ENCODE measurements at places on chromosomes 3 and 15.

DNA sequence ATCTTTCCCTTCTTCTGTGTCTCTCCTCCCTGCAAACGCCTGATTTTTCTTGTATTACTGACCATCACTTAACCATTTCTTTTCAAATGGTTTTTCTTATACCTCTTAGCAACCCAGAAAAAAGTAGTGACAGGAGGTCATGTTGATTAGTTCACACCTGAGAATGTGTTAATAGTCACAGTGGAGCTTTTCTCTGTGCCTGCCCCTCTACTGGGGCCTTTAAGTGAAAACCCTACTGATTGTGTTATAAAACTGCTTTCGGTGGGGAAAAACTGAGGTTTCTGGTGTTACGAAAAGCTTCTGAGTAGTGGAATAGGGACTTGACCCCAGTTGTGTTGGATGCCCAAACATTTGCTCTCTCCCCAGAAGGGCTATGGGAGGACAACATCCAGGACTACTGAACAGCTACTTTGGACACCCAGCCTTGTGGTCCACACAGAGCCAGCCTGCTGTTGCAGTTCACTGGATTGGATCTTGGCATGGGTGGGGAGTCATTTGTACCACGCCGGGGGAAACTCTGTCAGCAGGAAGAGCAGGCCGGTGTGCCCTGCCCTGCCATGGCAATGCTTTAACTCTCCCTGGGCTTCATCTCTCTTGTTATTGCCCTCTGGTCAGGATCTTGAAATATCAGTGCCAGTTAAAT, 10.3 kb downstream of the GPR87 start:
- no peak for DNase-seq

- DNase-seq: no peak
Observed at GRCh38 chr3:172090035-172090434, 50.7 kb downstream of the FNDC3B start.

GRCh38 chr15:39453620-39454019, 127.3 kb upstream of the THBS1 start:
- no peak for DNase-seq

DNA sequence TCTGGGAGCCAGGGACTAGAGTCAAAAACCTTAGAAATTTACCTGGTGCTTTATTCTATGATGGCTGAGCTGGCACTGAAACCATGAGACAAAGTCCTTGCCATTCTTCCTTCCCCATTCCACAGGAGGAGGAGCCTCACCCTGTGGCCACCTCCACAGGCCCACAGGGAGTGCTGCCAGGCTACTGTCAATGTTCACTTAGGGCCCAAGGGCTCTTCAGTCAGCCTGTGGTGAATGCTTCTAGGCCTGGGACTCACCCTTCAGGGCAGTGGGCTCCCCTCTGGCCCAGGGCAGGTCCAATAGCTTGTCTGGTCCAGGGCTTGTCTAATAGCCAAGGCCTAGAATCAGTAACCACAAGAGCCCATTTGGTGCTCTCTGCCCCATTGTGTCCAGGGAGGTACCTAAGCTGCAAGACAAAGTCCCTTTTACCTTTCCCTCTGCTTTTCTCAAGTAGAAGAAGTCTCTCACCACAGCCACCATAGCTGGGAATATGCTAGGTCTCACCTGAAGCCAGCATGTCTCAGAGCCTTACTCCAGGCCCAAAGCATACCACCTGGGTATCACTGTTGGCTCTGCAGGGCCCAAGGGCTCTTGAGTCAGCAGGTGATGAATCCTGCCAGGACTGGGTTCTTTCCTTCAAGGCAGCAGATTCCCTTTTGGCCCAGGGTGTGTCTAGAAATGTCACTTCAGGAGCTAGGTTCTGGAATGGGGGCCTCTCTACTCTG, 61.8 kb upstream of the CHRNB4 start:
- no peak for DNase-seq

DNA sequence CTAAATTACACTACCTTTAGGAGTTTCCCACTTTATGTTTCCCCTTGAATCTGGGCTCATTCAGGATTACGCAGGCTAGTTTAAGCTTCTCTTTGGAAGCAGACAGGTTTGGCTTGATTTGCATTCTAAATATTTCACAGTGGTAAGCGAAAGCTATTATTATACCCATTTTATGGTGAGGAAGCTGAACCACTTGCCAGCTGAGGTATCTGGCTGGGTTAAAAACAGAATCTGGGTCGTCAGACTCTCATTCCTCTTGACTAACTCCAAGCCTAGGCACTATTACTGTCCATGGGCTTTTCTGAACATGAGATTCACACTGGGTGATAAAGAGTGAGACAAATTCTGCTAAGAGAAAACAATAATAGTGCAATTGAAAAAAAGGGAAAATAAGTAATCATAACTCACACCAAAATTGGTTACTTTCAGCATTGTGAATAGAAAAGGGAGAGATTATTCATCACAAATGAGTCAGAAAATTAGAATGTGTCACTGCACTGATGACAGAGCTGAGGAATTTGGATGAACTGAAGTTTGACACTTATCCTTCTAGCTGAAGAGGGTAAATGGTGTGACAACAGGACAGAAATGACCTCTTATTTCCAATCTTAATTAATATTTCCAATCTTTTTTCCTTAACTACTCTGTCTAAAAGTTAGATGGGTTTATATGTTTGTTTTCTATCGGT, 211.3 kb downstream of the TIGIT start:
- no peak for DNase-seq

DNA sequence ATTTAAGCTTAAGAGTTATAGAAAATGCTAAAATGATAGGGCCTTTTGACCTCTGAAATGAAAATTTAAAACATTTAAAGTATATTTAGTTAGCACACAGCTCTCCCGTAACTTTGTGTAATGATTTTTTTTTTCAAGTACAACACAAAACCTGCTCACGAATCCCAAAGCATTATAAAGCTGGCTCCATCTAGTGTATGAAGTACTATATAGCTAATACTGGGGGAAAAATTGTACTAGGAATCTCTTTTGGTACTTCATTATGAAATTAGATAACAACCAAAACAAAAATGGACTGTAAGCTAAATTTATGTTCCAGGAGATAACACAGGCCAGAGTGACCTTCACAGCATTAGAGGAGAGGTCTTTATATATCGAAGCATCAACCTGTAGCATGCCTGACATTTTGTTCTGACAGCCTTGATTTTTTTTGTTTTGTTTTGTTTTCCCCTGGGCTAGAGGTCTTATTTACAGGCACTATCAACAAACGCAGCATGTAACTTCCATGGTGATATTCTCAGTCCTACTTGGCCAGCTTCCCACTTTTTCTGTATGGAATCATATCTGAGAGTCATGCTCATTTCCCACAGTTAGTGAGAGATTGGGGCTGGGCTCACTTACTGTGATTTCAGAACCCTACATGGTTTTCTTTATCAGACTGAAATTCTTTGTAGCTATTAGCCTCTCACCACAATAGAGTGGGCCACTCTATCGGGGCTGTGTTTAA, 116.3 kb downstream of the MITF start:
- peak; percentile 42 for DNase-seq

Measured in SW480 (cell line).